ENCODE measurements at places on chromosomes 16 and 17.

- DNase-seq = no peak
Measured at GRCh38 chr16:78057803-78058564, 35.6 kb downstream of the CLEC3A start.

DNA sequence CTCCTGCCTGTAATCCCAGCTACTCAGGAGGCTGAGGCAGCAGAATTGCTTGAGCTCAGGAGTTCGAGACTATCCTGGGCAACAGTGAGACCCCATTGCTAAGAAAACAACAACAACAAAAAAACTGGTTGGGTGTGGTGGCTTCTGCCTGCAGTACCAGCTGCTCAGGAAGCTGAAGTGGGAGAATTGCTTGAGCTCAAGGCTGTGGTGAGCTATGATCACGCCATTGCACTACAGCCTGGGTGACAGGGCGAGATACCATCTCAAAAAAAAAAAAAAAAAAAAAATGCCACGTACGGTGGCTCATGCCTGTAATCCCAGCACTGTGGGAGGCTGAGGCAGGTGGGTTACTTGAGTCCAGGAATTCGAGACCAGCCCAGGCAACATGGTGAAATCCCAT lies 34.1 kb downstream of the NME2 start:
- DNase-seq = no peak

GRCh38 chr16:50972876-50973275 lies 178.2 kb downstream of the SALL1 start:
- DNase-seq = no peak

DNA sequence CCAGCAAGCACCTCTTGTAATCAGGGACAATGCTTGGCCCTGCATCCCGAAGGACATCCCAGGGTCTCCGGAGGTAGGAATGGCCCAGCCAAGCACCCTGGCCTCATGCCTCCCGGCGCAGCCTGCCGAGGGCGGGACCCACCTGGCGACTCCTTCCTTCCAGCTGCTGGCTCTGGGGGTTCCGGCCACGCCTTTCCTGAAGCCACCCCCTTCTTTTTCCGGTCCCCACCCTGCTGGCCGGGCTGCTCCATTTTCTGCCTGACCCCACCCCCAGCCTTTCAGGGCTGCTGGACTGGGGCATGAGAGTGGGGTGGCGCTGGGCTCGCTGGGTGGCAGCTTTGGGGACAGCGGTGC lies 22.5 kb upstream of the CIBAR2 start:
- no peak for DNase-seq

- no peak for DNase-seq
Measured at GRCh38 chr16:67459066-67459860, 21.7 kb downstream of the ATP6V0D1 start.

DNA sequence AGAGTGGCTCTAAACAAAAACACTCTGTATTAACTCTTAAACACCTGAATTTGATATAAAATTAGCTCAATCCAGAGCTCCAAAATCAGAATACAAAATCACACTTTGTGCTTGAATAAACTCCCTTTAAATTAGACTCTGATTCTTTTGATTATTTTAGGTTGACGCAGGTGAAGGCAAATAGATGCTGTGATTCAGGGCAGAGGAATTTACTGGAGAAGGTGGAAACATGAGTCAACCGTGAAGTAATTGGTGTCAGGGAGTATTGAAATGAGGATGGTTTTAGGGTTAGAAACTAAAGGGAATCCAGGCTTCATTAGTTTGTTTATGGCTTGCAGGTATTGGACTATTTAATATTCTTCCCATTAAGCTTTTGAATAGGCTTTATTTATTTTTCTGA lies 37.1 kb upstream of the TEKT1 start:
- DNase-seq = no peak

DNA sequence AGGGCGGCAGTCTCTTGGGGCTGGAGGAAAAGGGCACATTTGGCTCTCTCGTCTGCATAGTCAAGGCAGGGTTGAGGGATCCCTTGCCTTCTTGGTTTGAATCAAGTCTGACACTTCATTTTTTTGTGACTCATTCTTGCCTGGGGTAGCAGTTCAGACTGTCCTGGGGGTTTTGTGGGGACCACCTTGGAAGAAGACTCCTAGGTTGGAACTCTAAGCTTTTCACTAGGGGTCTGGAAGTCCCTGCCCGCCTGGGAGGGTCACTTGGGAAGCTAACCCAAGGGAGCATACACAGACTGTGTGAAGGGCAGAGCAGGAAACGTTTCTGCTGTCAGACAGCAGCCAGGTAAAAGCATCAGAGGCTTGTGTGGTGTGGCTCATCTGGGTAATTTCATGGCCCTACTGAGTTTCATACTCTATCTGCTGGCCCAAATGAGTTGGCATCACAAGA lies 11.3 kb downstream of the YPEL2 start:
- no peak for DNase-seq

GRCh38 chr17:30506481-30506880 lies 29.3 kb downstream of the GOSR1 start:
- DNase-seq = no peak

DNA sequence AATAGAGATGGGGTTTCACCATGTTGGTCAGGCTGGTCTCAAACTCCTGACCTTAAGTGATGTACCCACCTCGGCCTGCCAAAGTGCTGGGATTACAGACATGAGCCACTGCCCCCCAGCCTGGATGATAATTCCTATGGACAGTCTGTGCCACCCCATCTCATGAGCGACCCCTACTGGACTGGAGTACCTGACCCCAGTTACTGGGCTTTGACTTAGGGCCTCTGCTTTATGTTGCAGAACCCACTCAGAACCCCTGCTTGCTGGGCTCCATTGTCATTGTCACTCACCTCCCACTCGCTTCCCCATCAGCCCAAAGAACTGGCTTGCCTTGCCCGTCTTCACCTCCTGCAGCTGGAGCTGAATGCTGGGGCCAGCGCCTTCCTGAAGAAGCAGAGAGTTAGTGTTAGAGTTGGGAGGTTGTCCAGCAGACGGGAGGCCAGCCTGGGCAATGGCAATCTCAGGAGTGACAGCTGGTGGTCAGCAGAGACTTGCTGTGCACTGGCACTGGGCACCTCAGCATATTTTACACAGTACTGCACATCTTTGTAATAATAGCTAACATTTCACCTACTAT lies 4.0 kb downstream of the TAC4 start:
- no peak for DNase-seq

DNA sequence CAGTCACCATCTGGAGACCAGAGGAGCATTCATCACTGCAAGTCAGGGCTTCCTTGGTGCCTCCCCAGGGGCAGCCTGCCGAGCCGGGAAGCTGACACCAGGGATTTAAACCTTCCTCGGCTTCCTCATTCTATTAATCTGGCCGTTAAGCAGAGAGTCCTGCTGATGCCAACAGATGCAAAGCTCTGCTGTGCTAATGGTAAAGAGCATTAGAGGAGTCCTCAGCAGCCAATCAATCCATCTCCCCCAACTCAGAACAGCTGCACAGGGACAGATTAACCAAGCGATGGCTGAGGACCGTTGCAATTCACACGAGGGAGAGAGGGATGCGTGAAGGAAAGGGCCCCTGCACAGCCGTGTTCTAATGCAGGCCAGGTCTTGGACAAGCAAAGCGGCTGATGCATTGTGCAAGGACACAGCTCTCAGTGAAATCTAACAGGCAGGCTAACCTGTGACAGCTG lies 116.6 kb downstream of the XYLT1 start:
- no peak for DNase-seq

GRCh38 chr17:58294034-58294433 lies 13.3 kb upstream of the MPO start:
- no peak for DNase-seq

- DNase-seq = no peak
Measured at GRCh38 chr17:82232876-82233785, 4.3 kb downstream of the SLC16A3 start.

All from NCI-H2081 (cell line).